ENCODE measurements at places on chromosomes 13 and 19.

DNA sequence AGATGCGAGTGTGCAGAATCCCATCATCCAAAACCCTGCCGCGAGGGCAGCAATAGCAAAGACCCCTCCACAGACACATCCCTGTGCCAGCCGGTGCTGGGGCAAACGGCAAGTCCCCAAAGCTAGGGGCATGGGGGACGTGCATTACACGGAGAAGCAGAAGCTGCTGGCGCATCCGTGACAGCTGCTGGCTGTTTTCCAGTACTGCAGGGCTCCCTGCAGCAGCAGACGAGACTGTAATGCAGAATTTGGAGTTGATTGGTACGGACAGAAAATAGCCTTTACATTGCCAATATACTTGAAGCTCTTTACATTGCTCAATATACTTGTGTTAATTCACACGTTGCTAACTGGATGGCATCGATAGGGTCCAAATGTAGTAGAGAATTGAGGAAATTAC lies 77.2 kb upstream of the TMTC4 start:
- no peak for DNase-seq

- DNase-seq = no peak
These were observed 1003.7 kb downstream of the SLITRK1 start for GRCh38 chr13:82878536-82878935.

DNA sequence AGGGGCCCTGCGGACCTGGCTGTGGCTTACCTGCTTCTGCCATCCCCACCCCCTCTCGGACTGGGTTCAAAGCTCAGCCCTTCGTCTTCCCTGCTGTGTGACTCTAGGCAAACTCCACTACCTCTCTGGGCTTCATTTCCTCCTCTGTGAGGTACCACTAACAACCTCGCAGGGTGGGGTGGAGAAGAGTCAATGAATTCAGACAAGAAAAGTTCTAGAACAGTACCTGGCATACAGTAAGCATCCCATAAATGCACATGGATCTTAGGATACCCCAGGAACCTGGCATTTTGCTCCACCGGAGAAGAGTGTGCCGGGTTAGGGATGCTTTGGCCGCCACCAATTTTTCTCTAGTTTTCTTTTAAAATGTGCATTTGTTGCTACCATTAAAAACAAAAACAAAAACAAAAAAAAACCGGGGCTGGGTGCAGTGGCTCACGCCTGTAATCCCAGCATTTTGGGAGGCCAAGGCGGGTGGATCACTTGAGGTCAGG lies 3.4 kb downstream of the TLE5 start:
- no peak for DNase-seq

DNA sequence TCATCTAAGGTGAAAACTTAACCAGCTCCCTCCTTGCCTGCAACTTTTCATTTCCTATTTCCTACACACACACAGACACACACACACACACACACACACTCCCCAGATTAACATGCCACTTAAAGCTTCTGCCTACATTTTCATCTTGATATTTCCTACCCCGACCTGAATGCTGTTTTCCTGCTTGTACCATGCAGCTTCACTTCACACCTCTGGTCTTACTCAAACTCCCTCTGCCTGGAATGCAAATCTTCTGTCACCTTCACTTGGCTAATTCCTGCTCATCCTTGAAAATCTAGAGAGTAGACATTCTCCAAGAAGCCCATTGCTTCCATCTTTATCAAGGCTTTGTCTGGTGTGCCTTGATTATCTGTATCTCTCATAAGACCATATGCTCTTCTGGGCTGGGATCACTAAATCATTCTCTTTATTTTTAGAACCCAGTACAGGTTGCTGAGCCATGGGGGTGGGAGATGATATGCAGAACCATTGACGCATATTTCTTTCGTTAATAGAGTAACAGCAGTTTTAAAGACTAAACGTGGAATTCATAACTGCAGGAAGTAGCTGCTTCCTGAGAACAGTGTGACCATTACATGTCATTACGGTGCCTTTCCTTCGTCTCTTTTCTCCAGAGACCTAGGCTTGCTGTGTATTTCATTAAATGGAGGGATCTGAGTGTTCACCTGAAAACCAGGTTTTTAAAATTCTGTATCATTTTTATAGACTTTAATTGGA lies 37.7 kb downstream of the CNMD start:
- no peak for DNase-seq

DNA sequence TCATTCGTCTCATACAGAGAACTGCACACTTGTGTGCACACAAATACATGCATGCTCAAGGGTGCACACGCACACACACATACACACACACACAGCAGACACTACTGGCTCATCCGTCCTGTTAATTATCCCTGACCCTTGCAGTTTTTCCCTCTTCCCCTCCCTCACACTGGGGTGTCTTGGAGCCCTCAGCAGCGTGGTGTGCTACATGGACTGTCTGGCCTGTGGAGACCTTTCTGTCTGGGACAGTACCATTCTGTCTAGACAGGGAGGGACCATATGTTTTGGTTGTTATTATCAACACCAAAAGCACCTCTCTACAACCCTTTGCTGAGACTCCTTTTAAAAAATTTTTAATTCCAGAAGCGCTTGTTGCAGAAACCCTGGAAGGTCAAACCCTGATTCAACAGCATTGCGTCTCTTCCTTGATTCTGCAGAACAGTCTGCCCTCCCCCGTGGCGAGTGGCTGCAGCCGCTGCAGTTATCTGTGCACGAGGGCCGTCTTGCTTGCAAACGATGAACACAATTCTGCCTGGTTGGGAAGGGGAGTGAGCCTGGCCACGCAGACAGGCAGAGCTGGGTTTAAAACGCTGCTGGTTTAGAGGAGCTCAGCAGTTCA lies 374.0 kb downstream of the IRS2 start:
- DNase-seq = no peak

- no peak for DNase-seq
These were observed 415.0 kb upstream of the SPRY2 start for GRCh38 chr13:80755910-80756309.

DNA sequence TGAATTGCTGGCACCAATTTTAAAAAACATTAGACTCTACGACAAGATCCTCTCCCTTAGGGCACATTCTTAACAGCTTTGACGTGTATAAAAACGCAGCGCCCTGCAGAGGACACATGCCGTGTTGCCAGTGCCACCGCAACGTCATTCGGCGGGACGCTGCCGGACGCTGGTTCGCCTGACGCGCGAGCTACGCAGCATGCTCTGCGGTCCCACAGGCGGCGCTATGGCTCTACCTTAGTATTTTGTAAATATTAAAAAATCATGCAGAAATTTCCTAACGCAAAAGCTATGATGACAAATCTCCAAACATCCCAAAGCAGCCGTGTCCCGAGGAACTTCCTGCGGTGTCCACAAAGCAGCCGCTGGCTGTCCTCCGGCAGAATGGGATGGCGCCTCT lies 4.2 kb upstream of the ADPRHL1 start:
- DNase-seq = no peak

GRCh38 chr13:27053210-27053884 lies 118.3 kb downstream of the USP12 start:
- no peak for DNase-seq

- peak; percentile 66 for DNase-seq
These were observed 34.2 kb downstream of the TDRD3 start for GRCh38 chr13:60431108-60431700.

DNA sequence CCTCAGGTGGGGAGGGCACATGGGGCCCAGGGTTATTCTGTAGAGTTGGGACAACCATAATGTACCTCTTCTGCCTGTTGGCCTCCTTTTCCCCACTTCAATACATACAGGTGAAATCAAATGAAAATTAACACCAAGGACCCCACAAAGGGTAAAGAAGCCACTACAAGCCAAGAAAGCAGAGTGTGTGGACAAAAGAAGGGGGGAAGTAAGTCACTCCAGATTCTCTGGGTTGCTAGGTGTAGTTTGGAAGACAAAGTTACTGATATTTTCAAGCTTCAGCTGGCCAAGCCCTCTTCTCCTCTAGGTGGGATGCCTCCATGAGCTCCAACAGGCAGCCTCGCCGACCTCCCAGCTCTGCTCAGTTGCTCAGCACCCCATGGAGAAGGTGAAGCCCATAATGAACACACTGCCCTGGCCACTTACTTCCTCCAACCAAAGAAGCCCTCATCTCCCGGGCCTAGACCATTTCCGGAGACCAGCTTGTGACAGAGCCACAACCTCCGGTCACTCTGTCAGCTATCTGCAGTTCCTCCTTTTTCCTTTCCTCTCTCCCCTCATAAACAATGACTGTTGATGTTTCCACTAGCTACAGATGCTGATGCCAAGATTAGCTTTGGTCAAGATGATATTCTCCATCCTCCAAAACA lies 66.8 kb upstream of the MED4 start:
- no peak for DNase-seq

DNA sequence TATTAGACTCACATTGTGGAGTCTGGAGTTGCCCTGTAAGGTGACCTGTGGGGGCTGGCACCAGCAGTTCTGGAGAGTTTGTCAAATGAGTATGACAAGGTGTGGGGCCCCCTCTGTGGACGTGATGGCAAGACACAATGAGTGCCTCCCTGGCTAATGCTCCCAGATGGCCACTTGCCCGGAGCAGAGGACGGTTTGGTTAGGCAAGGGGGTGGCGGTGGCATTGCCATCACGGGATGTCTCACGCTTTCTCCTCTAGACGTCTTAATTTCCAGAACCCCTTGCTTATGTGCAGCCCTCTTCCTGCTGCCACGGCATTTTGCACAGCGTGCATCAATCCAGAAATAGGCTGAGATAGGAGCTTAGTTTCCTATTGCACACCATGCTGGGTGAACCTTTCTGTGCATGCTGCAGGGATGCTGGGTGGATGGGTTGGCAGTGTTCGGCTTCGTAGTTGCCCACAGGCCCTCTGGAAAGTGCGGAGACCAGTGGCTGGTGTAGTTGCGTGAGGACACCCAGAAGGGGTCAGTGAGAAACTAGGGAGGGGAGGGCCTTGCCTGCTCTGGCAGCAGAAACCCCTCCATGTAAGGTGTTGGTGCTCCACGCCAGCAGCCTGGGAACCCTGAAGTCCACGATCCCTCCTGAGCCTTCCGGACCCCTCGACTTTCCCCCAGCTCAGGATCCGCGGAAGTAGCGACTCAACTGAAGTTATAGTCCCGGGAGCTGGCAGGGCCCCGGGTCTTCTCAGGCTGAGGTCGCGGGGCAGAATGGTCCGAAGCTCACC lies 18.1 kb upstream of the LRP3 start:
- no peak for DNase-seq

DNA sequence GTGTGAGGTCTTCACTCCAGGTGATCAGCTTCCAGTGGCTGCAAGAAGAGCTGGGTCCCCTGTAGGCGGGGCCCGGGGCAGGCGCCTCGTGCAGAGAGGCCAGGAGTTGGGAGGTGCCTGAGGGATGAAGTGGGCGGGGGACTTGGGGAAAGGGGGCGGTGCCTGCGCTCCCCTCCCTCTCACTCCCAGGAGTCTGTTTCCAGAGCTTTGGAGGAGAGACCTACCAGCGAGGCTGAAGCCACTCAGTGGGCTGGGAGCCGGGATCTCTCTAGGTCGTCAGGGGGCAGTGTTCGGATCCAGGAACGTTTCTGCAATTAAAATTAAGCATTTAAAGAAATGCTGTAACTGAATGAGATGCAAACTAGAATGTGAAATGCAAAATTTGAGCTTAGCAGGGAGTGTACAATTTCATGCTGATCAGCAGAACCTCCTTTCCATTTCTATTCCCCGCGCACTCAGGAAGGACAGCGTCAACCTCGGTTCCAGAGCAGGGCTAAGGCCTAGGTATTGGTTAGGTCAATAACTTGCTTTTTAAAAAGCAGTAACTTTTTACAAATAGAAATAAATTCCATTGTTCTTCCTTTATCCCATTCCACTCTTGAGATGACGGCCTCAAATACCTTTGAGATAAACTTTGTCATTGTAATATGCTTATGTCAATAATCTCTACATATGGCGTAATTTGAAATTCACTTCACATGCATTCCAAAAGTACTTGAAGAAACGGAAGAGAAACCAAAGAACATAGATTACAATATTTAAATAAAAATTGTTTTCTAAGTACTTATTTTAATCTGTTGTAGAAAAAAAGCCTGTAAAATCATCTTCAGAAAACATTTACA lies 11.6 kb downstream of the ZNF160 start:
- no peak for DNase-seq

- no peak for DNase-seq
These were observed 46.7 kb upstream of the POSTN start for GRCh38 chr13:37645181-37645740.

- no peak for DNase-seq
These were observed 29.2 kb downstream of the RHPN2 start for GRCh38 chr19:33035461-33035860.

DNA sequence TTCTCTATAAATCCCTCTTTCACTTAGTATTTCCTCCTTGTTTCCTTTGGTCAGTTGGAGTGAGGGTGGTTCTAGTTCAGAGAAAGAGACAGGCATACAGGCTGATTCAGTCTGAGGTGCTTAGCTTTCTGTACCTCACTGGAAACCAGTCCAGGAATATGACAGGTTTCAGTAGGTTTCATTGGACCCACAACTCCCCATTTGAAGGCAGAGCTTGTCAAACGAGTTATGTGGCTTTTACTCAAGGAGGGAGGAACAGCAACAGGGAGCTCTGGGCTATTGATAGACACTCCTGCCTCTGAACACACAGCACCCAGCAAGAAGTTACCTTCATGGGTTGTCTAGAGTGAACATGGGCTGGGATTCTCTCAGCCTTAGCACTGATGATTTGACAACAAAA lies 14.5 kb downstream of the ACTN4 start:
- no peak for DNase-seq

GRCh38 chr13:46571189-46571908 lies 18.4 kb downstream of the LRCH1 start:
- no peak for DNase-seq

GRCh38 chr13:95499811-95500712 lies 52.5 kb upstream of the CLDN10 start:
- no peak for DNase-seq

- DNase-seq = no peak
These were observed 18.8 kb downstream of the HIPK4 start for GRCh38 chr19:40370997-40371801.

DNA sequence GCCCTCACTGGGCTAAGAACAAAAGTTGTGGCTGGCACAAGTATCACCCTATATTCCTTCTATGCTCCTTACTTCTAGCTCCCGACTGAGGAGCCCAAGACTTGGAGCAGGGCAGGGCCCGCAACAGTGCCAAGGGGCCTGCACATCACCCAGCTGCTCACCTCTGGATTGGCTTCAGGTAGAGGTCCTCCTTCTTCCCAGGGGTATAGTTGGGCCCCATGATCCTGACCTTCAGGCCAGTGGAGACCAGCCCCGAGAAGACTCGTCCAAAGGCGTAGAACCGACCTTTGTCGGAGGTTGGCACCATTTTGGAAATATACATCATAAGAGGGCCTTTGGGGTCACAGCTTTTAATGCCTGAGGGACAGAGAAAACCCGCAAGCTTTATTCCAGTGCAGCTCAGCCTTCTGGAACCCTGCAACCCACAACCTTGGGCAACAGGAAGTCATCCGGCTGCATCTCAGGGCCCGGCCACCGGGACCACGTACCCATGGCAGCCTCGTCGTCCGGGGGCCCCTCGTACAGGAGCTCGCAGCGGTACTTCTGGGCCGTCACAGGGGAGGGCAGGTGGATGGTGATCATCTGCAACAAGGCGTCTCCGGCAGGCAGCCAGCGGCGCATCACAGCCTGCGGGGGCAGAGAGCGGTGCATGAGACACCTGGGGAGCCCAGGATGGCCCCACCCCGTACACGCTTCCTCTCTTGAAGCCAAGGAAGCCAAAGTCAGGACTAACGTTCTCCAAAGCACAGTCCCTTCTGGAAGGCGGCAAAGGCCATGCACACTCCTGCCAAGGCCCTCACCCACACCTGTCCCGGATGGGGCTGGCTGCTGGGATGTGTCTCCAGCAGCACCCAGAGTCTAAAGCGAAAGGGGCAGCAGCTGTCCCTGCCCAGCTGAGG lies 4.7 kb downstream of the EEF2 start:
- DNase-seq = no peak

- no peak for DNase-seq
These were observed 47.3 kb downstream of the MPHOSPH8 start for GRCh38 chr13:19680751-19681150.

All from hematopoietic multipotent progenitor cell treated with erythropoietin and hydrocortisone succinate and interleukin-3 and kit ligand, for 15 days (in vitro differentiated cells).